ENCODE measurements at places on chromosomes 13 and 19.

DNA sequence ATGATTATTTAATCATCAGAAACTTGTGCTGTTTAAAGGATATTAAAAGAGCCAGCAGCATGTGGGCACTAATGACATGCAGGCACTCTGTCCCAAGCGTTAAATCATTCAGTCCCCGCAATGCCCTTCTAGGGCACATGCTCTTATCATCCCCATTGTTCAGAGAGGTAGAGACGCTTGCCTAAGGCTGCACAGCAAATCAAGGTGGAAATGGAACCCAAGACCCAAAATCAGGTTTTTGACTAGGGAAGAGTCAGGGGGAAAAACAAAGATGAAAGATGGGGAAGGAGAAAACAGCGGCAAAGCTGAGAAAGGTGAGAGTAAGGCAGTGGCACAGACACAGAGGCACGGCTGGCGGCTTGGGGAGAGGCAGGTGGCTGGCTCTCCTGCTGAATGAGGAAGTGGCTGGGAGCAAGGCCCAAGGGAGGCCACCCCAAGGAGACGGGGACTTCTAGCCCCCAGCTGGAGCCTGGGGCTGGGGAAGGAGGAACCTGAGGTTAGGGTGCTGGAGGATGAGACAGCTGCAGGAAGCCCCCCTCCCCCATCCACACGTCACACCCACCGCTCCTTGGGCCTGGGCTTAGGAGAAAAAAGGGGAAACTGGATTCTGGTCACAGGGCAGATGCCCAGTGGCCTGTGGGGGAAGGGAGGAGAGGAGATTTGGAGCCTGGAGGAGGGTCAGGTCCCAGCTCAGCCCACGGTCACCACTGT lies 1.0 kb upstream of the TYROBP start:
- DNase-seq, result peak; percentile 78

GRCh38 chr13:71906448-71906847 lies 39.4 kb upstream of the DACH1 start:
- no peak for DNase-seq

GRCh38 chr19:3319643-3320353 lies 46.6 kb upstream of the NFIC start:
- DNase-seq, result no peak

DNA sequence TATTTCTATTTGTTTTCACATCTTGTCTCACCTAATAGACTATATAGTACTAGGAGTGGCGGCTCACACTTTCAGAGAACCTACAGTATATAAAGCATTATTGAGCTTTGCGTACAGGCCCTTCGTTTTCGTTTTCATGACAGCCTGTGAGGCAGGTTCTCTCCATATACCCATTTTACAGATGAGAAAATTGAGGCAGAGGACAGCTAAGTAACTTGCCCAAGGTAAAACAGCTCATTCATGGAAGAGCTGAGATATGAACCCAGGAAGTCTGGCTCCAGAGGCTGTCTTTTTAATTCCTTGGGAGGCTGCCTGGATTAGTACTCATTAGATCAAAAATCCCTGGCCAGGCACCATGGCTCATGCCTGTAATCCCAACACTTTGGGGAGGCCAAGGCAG lies 28.9 kb downstream of the FAAP24 start:
- DNase-seq, result no peak

DNA sequence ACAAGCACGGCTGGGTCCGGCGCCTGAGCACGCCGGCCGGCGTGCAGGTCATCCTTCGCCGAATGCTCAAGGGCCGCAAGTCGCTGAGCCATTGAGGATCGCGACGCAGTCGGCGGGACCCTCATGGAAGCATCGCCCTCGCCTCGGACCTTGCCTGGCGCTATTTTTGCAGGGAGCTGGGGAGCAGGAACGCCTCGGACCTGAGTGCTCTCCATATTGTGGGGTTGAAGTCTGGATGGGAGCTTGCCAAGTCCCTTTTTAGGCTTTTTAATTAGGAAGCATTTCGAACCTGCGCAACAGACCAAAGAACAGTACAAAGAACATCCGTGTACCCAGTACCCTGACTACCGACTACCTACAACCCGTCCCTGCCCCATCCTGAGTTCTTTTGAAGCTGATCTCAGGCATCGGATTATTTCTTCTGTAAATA lies 628 bp downstream of the MRPL34 start:
- no peak for DNase-seq

DNA sequence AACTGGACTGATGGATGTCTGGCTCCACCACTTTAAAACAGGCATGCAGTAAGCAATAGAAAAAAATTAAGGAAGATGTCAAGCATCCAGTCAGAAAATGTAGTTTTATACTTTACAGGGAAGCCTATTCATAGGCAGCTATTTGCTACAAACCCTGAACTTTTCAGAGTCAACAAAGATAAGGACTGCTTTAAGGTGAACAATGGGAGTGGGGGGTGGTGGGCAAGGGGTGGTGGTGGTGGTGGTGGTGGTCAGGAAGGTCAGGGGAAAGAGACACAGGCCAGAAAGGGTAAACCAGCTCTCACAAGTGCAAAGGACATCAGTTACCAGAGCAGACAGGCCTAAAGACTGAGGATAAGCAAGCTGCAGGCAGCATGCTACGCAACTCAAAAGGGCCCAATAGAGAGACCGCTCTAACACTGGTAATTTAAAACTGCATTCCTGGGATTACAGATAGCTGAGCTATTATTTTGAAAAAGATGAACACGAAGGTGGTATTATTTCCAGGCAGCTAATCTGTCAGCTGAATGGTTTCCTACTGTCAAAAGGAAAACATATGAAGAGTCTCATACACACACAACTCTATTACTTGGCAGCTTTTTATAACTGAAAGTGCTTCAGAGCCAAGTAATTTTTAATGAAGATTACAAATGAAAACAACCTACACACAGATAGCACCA lies 14.8 kb downstream of the BRD4 start:
- peak; percentile 10 for DNase-seq

GRCh38 chr19:43519436-43520088 lies 7.4 kb downstream of the ETHE1 start:
- peak; percentile 82 for DNase-seq

DNA sequence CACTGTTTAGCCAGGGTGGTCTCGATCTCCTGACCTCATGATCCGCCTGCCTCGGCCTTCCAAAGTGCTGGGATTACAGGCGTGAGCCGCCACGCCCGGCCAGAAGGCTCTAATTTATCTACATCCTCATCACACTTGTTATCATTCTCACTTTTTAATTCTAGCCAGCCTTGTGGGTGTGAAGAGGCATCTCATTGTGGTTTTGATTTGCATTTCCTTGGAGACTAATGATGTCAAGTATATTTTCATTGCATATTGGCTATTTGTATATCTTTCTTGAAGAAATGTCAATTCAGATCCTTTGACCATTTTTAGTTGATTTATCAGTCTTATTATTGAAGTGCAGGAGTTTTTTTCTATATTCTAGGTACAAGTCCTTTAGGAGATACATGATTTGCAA lies 27.7 kb upstream of the HIF3A start:
- DNase-seq, result no peak

DNA sequence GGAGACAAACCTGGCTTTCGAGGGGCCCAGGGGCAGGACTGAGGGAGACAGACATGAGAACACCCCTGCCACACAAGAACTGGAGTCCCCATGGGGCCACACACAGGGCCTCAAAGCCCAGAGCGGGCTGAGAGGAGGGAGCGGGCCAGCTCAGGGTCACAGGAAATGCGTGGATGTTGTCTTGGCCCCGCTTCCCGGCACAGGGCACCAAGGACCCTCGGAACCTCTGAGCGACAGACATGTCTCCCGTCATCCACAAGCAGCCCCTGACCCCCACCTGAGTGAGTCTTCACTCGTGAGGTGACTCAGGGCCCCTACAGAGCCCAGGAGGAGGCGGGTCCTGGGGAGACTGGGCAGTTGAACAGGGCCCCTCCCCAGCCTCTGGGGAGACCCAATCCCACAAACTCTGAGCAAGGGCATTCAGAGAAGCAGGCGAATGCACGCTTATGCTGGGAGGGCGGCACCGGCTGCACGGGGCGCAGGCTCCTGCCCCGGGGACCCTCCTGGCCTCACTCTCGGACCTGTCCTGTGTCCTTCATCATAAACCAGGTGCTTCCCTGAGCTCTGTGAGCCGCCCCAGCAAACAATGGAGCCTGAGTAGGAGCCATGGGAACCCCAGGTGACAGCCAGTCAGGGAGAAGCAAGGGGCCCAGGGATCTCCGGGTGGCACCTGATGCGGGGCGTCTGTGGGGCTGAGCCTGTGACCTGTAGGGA lies 20.1 kb downstream of the SGTA start:
- DNase-seq, result no peak

DNA sequence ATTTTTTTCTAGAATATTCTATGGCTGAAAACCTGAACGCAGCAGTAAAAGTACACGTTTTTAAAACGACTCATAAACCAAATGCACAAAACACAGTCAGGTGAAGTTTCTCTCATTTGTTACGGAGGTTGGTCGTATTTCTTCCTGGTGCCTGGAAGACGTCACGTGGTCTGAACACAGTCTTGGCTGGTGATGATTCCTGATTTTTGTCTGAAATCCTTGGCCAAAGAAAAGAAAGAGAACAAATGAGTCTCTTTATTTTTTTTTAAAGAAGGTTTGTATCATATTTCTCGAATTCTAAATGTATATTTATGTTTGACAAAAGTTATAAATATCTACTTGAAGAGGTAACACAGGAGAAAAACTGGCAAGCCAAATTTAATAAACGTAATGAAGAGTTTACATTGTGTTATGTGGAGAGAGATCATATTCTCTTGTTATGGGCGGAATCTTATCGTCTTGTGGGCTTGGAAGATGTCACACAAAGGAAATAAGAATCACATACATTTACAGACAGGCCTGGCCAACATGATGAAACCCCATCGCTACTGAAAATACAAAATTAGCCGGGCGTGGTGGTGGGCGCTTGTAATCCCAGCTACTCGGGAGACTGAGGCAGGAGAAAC lies 10.0 kb upstream of the PNMA8A start:
- no peak for DNase-seq

DNA sequence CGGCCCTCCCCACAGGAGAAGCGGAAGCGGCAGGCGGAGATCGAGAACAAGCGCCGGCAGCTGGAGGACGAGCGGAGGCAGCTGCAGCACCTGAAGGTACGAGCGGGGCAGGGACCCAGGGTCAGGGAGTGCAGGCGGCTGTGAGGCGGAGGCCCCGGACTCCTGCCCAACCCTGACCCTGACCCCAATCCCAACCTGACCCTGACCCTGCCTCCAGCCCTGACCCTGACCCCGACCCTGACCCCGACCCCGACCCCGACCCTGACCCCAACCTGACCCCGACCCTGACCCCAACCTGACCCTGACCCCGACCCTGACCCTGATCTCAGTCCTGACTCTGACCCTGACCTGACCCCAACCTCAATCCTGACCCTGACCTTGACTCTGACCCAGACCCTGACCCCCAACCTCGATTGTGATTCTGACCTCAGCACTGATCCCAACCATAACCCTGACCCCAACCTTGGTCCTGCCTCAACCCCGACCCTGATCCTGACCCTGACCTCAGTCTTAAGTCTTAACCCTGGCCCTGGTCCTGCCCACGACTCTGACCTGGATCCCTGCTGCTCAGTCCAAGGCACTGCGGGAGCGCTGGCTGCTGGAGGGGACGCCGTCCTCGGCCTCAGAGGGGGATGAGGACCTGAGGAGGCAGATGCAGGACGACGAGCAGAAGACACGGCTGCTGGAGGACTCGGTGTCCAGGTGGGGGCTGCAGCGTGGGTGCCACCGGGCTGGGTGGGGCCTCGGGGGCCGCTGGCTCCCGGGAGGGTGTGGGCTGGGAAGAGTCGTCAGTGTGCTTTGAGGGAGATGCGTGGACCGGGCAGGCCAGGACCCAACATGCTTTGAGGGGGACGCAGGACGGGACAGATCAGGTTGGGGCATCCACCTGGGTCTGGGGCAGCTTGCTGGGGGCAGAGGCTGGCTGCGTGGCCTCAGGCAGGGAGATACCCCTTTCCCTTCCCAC lies 18.5 kb downstream of the PALM start:
- DNase-seq, result no peak

DNA sequence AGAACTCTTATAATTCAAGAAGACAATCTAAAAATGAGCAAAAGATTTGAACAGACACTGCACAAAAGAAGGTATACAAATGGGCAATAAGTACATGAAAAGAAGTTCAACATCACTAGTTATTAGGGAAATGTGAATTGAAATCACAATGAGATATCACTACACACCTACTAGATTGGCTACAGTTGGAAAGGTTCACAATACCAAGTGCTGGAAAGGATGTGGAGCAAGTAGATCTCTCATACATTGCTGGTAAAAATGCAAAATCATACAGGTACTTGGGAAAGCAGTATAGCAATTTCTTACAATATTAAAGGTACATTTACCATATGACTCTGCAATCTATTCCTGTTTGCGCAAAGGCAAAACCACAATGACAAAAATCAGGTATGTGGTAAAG lies 145.7 kb downstream of the LHFPL6 start:
- DNase-seq, result no peak

DNA sequence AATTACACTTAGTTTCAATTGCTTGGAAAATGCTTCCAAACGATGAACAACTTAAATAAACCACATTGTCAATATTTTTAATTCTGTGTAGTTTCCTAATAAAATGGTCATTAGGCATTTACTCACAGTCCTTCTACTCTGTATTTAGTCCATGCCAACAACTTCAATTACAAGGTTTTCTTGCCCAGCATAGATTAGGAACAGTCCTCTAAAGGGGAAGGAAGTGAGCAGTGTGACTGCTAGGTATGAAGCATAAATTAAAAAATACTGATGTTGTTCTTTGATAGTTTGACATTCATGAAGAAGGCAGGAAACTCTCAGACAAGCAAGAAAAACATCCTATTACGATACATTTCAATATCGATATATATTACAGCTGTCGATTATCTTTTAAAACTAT lies 716.0 kb upstream of the PCDH9 start:
- DNase-seq, result no peak

DNA sequence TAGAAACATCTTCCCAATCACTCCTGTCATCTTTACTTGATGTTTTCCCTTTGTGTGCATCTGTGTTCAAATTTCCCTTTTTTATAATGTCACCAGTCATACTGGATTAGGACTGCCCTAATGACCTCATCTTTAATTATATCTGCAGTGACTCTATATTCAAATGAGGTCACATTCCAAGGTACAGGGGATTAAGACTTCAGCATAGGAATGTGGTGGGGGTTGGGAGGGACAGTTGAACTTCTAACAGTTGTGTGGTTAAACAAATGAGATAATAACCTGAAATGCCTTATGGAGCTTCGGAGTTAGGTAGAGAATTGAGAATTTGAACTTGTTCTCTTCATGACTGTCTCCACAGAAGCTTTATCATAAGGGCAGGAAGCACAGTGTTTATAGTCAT lies 23.0 kb downstream of the PAN3 start:
- DNase-seq, result no peak

GRCh38 chr19:13981988-13982501 lies 24.1 kb downstream of the RFX1 start:
- DNase-seq, result no peak

DNA sequence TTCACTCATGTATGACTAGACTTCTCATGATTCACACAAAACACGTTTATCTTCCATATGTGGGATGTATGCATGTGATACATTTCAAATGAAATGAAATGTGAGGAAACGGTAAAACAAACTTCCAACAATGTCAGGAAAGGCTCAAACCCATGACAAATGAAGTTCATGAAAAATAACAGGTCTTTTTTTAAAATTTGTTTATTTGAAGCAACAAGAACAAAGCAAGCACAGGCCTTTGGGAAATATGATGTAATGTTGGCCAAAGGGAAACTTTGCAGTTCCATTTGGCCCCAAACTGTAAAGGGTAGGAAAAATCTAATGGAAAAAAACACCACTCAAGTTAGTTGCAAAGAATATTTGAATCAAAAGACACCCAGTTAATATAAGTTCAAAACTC lies 463.8 kb upstream of the ARGLU1 start:
- no peak for DNase-seq

All from adrenal gland (tissue), 19 donors.